ENCODE measurements at places on chromosomes 7 and 10. TPM values are rescaled to one million over a fixed set of nuclear protein-coding genes. Genes with fewer than 3 reads are reported as not detected.
A peak's percentile ranks its signal among the peaks of the same experiment; 100 is the strongest.

The ATAD1 gene
- 67.1 TPM for polyA plus RNA-seq

The CDK13 gene
- 65.0 TPM for polyA plus RNA-seq

The PRPS1L1 gene
- 0.06 TPM for polyA plus RNA-seq

The OR9A2 gene
- not detected for polyA plus RNA-seq

The TET1 gene
- 9.6 TPM for polyA plus RNA-seq

The IRF5 gene
- polyA plus RNA-seq, result 14.7 TPM

The MALSU1 gene
- polyA plus RNA-seq, result 47.2 TPM

The PDE6C gene
- polyA plus RNA-seq, result 0.69 TPM

The TACR2 gene
- 0.39 TPM for polyA plus RNA-seq

The COL26A1 gene
- 24.7 TPM for polyA plus RNA-seq

The HOXA6 gene
- polyA plus RNA-seq, result 31.7 TPM

The NPC1L1 gene
- 3.9 TPM for polyA plus RNA-seq

The RSPH10B2 gene
- polyA plus RNA-seq, result not detected

The ANKRD30A gene
- not detected for polyA plus RNA-seq

DNA sequence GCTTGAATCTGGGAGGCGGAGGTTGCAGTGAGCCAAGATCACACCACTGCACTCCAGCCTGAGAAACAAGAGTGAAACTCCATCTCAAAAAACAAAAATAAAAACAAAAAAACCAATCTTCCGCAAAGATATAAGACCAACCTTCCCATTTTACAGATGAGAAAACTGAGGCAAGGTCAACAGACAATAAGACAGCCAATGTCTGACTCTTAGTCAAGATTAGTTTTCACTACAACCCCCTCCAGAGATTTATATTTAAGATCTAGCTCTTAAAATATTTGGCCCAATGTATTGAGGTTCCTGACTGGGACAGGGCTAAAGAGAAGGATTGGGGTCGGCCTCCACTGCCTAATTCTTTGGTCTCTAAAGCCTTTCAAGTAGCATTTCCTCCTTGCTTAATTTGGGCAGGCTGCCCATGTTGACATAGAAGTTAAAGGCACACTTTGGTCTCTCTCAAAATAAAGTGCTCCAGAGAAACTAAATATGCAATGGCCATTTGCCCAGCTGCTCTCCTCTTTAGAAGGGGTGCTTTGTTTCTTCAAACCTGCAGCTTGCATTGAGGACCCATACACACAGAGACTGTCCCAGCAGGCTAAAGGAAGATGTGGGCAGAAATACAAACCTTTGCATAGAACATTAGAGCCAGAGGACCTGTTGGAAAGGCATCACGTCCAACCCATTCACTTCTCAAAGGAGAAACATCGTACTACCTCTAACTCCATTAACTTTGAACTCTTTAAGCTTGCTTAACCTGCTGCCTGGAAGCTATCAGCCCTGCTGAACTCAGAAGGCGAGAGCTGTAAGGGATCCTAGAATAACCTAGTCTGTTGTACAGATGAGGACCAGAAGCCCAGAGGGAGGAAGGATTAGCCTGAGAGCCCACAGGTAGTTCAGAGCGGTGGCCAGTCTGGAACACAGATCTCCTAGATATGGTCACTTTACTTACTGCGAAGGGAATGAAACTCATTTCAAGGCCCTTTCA, 3.9 kb downstream of the TECTB start:
- no peak for DNase-seq

GRCh38 chr10:4059471-4060138, 274.6 kb upstream of the KLF6 start:
- DNase-seq, result no peak

- DNase-seq, result no peak
Observed at GRCh38 chr10:117268258-117268657, 27.3 kb downstream of the SLC18A2 start.

DNA sequence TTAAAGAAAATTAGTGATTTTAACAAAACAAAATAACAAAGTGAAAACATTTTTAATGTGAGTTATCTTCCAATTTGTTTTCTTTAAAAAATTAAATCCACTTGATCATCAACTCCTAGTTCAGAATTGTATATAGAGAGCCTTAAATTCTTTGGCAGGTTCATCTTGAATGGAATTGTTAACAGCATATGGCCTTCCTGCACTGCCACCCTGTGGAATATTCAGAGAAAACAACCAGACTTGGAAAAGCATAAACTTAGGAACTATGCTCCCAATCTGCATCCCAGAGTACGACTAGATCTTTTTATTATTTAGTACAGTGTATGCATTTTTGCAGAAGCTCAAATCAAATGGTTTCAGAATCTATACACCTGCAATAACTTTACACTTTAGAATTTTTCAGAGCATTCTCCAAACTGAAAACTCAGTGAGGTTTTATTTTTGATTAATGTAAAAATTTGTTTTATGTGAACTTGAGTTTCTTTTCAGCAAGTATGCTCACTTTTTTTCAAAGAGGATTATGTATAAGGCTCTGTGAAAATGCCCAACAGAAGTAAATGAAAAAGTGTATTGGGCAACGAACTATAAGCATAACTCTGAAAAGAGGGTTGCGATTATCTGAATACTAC, 44.9 kb upstream of the ANK3 start:
- peak; percentile 32 for DNase-seq

GRCh38 chr10:94093286-94093905, 99.7 kb downstream of the PLCE1 start:
- DNase-seq, result no peak

GRCh38 chr10:7027913-7028808, 382.7 kb downstream of the SFMBT2 start:
- no peak for DNase-seq

DNA sequence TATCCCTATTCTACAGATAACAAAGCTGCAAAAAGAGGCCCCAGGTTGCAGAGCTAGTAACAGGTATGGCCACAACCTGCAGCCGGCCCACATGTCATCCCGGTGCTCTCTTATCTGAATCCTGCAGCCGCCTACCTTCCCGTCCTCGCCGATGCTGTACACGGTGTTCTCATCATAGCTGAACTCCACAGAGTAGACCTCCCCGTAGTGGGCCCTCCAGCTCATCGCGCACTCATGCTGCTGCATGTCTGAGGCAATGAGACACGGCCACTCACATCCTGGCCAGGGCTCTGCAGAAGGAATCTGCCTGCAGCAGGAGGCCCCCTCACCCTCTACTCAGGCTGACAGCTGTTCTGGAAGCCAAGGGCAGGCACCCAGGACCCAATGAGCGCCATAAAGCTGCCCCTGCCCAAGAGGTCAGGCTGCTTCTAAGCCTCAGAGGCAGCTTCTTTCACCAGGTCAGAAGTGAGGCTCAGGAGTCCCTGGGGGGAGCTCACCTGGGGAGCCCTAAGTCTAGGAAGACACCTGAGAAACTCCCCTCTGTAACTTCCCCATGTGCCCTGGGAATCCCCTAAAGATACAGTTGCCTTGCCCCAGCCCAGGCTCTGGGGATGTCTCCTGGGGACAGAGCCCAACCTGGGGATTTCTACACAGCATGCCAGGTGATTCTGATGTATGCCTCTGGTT, 17.9 kb upstream of the CYREN start:
- no peak for DNase-seq

DNA sequence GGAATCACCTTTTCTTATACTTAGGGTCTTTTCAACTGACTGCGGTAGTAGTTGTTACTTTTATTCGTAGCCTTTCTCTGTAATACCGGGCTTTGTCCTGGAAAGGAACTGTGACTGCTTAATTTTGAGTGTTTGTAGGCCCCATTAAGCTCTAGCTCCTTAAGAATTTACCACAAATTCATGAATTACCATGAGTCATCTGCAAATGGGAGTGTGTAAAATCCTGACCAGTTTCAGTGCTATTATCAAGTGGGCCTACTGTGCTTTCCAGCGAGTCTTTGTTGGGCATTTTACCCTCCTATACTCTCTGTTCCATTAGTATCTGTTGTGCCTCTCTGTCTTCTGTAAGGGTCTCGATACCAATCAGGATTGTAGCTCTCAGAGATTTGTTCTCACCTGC, 49.7 kb downstream of the ZMYND11 start:
- DNase-seq, result no peak

GRCh38 chr7:92751902-92752901, 84.2 kb downstream of the CDK6 start:
- DNase-seq, result no peak

GRCh38 chr7:132095111-132095765, 481.0 kb downstream of the PLXNA4 start:
- DNase-seq, result no peak

GRCh38 chr10:16384021-16384420, 52.8 kb upstream of the PTER start:
- no peak for DNase-seq

DNA sequence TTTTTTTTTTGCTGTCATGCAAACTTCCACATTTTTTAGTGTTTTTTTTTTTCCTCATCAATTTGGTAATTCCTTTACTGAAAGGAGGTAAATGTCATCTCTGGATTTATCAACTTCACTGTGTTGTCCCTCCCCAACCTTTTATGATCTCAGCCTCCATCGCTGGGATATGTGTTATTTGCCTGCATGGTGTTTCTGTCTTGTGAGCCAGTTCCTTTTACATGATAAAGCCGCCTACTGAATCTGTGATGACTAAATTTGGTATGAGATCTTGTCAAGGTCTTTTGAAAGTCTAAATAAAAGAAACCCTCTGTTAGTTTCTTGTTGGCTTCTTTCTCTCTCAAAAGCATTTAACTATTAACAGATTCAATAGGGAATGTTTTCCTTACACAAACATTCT, 39.3 kb downstream of the TAS2R41 start:
- no peak for DNase-seq

GRCh38 chr10:42938351-42938750, 138.5 kb upstream of the RET start:
- DNase-seq, result no peak

- no peak for DNase-seq
Observed at GRCh38 chr7:4715410-4715776, 33.3 kb downstream of the FOXK1 start.

DNA sequence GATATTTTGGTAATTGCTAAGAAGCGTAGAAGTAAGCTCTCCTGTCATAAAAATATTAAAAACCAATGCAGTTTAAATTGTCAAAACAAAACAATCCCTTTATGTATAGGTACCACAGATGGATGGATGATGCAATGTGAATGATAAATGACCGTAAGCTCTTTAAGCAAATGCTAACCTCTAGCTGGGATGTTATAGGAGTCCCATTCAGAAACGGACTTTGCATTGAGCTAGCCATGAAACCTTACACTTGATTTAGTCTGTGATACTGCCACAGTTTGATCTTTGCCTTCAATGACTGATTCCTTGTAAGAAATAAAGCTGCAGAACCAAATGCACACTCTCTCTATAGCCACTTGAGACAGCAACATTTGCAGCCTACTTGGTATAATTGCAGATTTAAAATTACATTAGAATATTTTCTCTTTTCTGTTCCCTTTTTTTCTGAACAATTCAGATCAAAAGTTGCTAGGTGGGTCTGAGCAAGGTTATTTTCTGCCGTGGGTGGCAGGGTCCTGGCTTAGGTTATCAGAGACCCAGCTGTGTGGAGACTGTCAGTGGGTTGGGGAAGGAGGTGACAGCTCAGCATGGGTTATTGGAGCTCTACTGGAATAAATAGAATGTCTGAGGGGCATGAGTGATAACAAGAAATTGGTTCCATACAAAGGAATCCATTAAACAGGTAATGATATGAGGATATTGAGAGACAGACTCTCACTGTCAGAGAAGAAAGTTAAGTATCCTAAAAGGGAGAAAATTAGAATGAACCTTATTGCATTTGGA, 258.8 kb upstream of the CDC14C start:
- no peak for DNase-seq
